ENCODE measurements at places on chromosomes 7 and 10.
A peak's percentile ranks its signal among the peaks of the same experiment; 100 is the strongest.

- no peak for DNase-seq
These were observed 73.4 kb downstream of the CFAP46 start for GRCh38 chr10:132868995-132869394.

DNA sequence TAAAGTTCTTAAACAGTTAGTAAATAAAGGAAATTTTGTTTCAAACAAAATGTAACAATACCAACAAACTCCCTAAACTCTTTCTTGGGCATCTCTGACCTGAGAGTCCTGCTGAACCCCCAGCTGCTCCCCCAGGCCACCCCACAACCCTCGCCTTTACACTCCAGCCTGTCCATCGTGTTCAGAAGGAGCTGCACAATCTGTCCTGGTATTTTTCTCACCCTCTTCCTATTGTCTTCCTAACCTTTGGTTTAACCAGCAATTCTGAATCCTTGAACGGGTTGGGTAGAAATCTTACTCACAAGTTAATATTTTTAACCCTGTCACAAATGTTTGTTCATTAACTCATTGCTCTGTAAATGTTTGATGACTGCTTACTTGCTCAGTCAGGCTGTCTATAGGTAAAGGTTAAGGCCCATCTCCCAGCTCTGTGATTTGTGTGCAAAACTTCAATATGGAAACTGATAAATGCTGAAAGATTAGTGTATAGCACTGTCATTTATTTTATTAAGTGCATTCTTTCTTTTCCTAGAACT lies 16.8 kb downstream of the SFRP4 start:
- DNase-seq, result no peak

GRCh38 chr10:26372513-26373354 lies 65.4 kb upstream of the APBB1IP start:
- DNase-seq, result no peak

- no peak for DNase-seq
These were observed 14.3 kb downstream of the ZC3HAV1 start for GRCh38 chr7:139095194-139095659.

DNA sequence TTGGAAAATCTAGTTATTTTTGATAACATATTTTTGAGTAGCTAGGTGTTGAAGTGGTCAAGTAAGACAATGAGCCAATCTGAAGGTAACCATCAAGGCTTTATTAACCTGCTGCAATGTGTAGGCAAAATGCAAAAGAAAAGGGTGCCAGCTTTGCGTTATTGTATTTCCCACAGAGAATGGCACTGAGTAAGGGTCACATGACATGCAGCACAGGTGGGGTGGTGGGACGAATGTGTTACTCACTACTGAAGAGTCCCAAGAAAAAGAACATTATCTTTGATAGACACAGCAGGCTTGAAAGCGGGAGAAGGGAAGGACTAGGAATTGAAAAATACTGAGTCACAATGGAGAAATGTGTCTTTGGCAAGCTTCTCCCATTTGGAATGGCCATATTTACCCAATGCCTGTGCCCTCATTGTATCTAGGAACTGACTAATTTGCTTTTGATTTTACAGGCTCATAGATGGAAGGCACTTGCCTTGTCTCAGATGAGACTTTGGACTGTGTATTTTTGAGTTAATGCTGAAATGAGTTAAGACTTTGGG lies 898.6 kb upstream of the POT1 start:
- DNase-seq, result no peak

- no peak for DNase-seq
These were observed 568.8 kb downstream of the POM121L12 start for GRCh38 chr7:53604201-53604600.

DNA sequence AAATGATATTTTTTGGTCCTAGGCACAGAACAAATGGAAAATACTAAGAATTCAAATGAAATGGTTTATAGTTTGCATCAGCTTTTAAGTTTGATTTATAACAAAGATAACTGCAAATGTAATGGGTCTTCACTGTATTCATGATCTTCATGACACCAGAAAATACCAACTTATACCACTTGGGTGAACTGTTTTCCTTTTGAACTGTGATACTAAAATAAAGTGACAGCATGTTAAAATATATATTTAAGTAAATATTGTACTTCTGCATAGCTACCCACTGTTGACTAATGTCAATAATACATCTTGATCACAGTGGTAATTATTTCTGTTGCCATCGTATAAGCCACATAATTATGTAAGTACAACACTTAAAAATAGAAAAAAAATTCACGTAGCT lies 442.0 kb upstream of the ANKRD30A start:
- no peak for DNase-seq

- no peak for DNase-seq
These were observed 26.4 kb upstream of the UMAD1 start for GRCh38 chr7:7614018-7614741.

DNA sequence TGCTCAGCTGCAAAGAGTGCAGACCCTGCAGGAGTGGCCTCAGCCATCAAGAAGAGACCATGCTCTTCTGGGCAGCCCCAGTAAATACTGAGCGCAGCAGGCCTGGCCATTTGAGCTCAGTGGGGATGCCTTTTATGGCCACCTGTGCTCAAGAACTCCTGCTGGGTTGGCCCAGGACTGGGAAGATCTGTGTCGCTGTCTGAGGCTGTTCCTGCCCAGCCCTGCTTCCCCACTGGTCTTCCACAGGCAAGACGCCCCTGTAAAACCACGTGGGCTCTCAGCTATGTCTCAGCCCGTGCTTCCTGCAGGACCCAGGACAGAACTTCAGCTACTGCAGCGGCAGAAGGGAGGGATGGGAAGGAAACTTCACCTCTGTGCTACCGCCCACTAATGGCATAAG lies 10.5 kb upstream of the PPIF start:
- DNase-seq, result peak; percentile 47

DNA sequence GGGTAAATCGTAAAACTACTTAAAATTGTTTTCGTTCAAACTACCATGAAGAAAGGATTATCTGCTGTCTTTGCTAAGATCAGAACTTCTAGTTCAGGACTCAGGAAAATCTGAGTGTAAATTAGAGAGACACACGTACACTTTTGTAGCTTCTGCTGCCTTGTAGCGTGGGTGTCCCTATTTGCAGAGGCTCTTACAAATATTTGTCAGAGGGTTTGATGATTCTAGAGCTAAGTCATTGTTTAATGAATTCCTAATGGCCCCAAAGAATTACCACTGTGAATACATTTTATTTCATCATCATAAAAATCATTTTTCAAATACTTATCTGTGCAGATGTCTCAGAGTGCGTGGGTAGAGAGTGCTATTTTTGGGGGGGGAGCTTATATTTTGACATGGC lies 314.9 kb downstream of the LRMDA start:
- no peak for DNase-seq

GRCh38 chr7:110943701-110944345 lies 147.1 kb upstream of the LRRN3 start:
- no peak for DNase-seq

GRCh38 chr10:125256026-125256425 lies 95.7 kb upstream of the CTBP2 start:
- DNase-seq, result no peak

GRCh38 chr10:75029857-75030256 lies 81.6 kb upstream of the SAMD8 start:
- DNase-seq, result no peak

DNA sequence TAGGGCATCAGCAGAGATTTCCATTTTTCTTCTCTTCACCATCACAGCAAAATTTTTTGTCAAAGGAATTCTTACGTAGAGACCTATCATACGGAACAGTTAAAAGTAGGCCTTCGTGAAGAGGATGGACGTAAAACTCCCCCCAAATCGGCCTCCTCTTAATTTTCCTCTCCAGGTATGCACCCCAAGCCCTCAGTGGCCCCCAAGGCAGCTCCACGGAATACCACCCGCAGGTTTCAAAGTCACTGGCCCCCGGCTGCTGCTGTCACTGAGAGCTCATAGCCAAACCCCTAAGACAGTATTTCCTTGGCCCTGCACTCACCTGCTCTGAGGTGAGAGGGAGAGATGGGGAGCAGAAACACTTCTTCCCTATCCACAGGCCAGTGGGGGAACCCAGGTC lies 8.8 kb downstream of the PODXL start:
- DNase-seq, result no peak

- peak; percentile 21 for DNase-seq
These were observed 734.0 kb upstream of the ANKRD30A start for GRCh38 chr10:36391405-36391804.

DNA sequence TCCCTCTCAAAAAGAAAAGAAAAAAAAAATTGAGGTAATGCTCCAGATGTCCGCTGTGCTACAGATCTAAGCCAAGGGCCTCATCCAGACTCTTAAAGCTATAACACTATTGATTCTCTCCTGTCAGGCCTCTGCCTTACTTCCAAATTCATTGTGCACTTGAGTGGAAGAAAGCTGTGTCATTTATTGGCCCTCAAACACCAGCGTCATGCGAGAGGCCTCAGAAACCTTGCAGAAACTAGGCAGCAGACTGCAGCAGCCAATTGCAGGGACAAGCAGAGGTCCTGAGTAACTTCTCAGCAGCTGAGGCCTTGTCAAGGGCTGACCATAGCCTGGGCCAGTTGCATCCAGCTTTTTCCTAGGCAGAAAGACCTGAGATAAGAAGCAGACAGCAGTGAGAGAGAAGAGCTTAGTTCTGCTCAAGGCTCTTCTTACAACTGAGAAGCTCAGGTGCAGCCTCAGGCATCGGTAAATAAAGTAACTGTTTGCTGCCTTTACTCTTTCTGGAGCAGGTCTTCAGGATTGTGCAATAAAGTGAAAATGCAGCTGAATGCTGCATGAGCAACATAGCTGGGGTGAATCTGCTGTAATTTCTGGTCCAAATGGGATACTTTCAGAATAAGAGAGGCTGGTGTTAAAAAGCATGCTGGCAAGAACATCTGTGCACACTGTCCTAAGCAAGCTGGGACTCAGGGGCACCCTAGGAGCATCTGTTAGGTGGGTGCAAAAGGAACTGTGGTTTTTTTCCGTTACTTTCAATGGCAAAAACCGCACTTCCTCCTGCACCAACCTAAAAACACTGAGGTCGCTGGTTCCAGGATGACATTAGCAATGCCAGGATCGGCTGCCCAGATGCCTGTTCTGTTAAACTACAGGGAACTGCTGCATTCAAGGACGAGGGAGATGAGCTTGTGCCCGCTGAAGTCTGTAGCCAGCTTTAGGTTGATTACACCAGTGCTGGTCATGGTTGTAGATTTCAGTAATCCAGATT lies 181.8 kb upstream of the PFKP start:
- DNase-seq, result peak; percentile 50

GRCh38 chr7:150396851-150397260 lies 17.7 kb downstream of the ZNF775 start:
- DNase-seq, result no peak

DNA sequence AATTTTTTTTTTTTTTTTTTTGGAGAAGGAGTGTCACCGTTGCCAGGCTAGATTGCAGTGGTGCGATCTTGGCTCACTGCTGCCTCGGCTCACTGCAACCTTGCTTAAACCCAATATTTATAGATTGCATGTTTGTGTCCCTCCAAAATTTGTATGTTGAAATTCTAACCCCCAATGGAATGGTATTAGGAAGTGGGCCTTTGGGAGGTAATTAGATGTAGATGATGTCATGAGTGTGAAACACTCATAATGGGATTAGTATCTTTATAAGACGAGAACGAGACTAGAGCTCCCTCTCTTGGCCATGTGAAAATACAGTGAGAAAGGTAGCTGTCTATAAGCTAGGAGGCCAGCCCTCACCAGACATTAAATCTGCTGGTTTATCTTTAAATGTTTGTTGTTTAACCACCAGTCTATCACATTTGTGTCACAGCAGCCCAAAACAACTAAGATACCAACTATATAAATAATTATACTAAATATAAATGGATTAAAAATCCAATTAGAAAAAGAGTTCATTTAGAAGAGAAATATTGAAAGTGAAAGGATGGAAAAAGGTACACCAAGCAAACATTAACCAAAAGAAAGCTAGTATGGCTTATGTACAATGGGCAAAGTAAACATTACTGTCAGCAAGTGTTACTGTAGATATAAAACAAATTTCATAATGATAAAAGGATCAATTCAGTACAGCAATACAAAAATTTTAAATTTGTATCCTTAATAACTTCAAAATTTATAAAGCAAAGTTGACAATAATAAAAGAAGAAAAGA lies 9.3 kb downstream of the TCAF1 start:
- no peak for DNase-seq

- DNase-seq, result no peak
These were observed 200.9 kb downstream of the CXCL12 start for GRCh38 chr10:44183667-44184632.

GRCh38 chr10:89351780-89352597 lies 24.2 kb downstream of the IFIT3 start:
- no peak for DNase-seq

- DNase-seq, result no peak
These were observed 55.3 kb downstream of the TCF7L2 start for GRCh38 chr10:113005380-113005779.

DNA sequence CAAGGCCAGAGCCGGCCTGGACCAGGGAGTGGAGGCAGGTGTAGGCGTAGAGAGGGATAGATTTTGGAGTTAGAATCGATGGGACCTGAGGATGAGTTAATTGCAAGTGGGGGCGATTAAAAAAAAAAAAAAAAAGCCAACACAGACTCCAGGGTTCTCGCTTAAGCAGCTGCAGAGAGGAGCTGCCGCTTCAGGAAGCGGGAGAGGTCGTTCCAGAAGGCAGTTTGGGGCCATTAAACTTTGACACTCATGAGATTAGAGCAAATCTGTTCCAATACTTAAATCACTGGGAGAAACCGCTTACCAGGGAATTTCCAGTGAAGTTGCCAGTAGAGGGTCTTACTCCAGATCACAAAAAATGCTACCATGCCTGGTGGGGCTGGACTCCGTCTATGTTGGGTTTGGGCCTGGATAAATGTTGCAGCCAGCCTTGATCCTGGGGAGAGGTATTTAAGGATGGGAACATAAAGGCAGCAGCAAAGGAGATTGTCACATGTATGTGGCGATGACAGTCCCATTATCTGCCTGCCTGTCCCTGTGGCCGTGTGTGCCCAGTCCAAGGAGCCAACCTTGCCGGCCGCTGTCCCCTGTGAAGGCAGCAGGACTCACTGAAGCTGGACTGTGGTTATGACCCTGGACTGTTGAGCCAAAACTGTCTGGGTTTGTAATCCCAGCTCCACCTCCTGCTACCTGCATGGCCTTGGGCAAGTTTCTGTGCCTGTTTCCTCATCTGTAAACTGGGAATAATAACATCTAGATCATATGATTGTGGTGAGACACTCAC lies 23.9 kb upstream of the GRID1 start:
- no peak for DNase-seq

DNA sequence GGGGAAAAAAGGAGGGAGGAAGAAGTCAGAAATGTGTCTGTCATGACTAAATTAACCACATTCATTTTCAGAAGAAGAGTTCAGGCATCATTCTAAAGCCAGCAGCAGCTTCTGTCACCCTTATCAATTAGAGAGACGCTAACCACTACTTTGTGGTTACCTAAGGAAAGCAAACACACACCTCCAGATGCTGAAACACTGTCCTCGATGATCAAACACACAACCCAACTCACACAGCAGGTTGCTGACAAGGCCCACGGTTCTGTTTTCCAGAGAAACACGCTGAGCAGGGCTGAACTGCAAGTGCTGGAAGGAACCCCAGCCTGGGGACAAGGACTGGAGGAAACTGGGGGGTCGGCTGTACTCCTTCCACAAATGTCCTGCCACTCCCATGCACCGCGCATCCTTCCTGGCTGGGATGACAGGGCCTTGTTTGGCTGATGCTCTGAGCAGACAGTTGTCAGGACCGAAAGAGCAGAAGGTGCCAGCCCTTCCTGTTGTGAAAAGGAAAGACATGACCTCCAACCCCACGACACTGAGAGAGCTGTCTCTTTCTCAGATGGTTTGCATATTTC lies 36.6 kb downstream of the PRKCQ start:
- no peak for DNase-seq

Measured in retina (tissue), 1 donor.